ENCODE measurements at places on chromosomes 3 and 15. TPM values are rescaled to one million over a fixed set of nuclear protein-coding genes. Genes with fewer than 3 reads are reported as not detected.

The KCTD6 gene
- total RNA-seq, result 9.0 TPM

The RBP2 gene
- total RNA-seq, result not detected

The IGF1R gene
- 53.0 TPM for total RNA-seq

The CCR8 gene
- not detected for total RNA-seq

The DGKG gene
- 12.1 TPM for total RNA-seq

The COL6A6 gene
- not detected for total RNA-seq

The LDHAL6B gene
- not detected for total RNA-seq

The NLGN1 gene
- not detected for total RNA-seq

The CPLX3 gene
- total RNA-seq, result not detected

The CHRD gene
- total RNA-seq, result 0.29 TPM

The CBLB gene
- 14.0 TPM for total RNA-seq

The IGSF11 gene
- 6.6 TPM for total RNA-seq

The COPG1 gene
- 86.4 TPM for total RNA-seq

The LINGO1 gene
- 8.9 TPM for total RNA-seq

The FHIT gene
- total RNA-seq, result 0.40 TPM

The SLC28A2 gene
- not detected for total RNA-seq

The MB21D2 gene
- 4.2 TPM for total RNA-seq

The HYPK gene
- 4.7 TPM for total RNA-seq

The PLA2G4D gene
- total RNA-seq, result not detected

The SI gene
- total RNA-seq, result not detected

The TMCO5A gene
- total RNA-seq, result not detected
